ENCODE measurements at places on chromosomes 6 and 20.

GRCh38 chr6:97437087-97437486 lies 154.1 kb upstream of the MMS22L start:
- DNase-seq: no peak

DNA sequence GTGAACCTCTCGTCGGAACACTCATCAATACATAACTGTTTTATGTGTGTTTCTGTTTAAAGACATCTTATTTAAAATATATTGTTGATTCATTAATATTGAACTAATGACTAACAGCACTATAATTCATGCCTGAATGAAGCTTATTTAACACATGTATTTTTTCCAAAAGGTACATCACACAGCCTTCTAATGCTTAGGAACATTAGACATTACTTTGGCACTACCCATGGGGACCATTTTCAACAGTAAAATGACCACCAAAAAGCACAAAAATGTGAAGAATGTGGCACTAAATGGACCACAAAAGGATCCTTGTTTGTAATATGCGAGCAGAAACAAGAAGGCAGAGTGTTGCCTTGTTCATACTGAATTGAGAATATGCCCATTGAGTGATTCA lies 109.2 kb downstream of the CEP57L1 start:
- DNase-seq: no peak

DNA sequence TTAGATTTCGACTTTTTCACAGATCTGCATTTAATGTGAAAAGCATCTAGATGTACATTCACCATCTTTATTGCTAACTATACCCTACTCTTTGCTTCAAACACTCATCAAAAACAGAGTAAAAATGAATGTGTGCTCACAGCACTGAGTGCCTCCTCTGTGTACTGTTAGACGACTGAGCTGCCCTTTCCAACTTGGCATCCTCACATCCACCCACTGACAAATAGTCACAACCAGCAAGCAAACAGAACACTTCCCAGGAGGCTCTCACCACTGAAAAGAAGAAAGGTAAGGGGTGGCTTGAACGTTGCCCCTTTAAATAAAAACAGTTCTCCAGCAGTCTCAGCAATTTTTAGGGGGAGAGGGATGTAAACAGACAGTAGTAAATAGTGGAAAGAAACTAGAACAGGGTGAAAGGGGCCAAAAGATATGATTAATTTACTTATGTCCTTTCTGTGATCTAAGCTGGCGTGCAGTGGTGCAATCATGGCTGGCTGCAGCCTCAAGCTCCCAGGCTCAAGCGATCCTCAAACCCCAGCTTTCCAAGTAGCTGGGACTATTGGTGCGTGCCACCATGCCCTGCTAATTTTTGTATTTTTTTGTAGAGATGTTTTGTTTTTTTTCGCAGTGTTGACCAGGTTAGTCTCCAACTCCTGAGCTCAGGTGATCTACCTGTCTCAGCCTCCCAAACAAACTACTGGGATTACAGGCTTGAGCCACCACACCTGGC lies 48.7 kb downstream of the IPCEF1 start:
- DNase-seq: no peak

- DNase-seq: no peak
These were observed 23.5 kb downstream of the NOL7 start for GRCh38 chr6:13638626-13639025.

All from amniotic stem cell (primary cell).